ENCODE measurements at places on chromosomes 1 and 21.

DNA sequence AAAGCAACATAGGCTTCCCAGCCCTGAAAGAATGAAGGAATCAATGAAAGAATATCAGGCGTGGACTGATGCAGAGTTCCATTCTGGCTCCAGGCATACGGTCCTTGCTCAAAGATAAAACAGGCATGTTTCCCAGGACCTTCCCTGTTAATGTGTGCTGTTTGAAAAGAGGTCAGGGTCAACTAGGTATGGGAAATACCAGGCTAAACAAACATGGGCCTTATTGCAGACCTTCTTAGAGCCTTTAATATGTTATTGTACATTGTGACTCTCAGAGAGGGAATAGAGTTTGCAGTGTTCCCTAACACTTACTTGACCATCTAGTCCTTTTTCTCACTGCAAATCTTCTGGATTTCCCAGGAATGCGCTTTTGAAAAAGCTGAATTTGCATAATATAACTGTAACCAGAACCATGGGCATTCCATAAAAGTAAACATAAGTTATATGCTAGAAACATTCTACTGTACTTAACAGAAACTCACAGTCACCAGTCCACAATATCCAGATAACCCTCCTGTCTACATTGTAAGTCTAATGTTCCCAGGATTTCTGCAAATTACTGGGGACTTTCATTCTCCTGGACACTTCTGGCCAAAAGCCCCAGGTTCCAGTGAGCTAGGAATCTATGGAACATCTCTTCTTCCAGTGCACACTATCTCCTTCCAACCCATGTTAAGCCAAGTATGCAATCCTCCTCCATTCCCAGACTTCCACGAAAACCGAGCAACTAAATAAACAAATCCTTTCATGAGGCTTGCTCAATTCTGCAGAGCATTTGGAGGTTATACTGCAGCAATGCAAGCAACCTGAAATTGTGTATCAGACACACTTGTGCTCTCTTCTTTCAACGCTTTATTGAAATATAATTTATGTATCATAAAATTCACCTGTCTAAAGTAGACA lies 486.6 kb downstream of the SETD4 start:
- DNase-seq, result no peak

DNA sequence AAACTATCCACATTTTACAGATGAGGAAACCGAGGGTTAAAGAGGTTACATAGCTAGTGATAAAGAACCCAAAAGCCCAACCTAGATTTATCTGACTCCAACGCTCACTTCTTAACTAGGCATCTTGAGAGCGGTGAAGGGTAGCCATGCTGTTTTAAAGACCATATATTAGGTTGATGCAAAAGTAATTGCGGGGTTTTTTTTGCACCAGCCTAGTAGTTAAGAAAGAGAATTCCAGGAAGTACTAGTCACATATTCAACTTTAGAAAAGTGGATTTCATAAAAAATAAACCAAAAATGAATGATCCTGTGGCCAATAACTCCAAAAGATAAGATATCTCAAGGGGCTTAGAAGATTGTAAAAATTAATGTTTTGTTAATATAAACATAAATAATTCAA lies 162.1 kb downstream of the GLUL start:
- no peak for DNase-seq

GRCh38 chr1:182394055-182394775 lies 2.6 kb upstream of the GLUL start:
- peak; percentile 88 for DNase-seq

DNA sequence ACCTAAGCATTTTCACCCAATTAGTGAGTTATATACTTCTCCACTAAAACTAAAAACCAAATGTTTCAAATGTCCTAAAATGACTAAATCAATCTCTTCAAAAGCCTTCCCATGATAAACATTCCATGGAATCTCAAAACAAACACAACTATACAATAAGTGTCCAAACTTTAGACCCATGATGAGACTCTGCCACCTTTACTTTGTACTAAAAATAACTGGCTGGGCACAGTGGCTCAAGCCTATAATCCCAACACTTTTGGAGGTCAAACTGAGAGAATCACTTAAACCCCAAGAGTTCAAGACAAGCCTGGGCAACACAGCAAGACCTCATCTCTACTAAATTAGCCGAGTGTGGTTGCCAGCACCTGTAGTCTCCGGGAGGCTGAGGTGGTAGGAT lies 87.4 kb downstream of the EIF4G3 start:
- no peak for DNase-seq

DNA sequence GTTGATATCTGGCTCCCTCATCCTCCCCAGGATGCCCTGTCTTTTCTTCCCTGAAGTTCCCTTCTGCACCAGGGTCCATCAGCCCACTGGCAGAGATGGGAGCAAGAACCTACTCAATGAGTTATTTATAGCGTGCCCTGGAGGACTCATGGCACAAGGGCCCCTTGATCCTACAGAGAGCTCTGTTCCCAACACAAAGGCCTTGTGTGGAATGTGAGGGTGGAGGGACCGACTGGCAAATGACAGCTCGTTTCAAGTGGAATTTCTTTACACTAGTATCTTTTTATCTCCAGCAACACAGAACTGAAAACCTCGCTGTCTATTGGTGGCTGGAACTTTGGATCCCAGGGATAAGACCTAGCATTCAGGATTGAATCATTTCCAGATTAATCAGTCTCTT lies 22.4 kb downstream of the CHI3L2 start:
- DNase-seq, result no peak

DNA sequence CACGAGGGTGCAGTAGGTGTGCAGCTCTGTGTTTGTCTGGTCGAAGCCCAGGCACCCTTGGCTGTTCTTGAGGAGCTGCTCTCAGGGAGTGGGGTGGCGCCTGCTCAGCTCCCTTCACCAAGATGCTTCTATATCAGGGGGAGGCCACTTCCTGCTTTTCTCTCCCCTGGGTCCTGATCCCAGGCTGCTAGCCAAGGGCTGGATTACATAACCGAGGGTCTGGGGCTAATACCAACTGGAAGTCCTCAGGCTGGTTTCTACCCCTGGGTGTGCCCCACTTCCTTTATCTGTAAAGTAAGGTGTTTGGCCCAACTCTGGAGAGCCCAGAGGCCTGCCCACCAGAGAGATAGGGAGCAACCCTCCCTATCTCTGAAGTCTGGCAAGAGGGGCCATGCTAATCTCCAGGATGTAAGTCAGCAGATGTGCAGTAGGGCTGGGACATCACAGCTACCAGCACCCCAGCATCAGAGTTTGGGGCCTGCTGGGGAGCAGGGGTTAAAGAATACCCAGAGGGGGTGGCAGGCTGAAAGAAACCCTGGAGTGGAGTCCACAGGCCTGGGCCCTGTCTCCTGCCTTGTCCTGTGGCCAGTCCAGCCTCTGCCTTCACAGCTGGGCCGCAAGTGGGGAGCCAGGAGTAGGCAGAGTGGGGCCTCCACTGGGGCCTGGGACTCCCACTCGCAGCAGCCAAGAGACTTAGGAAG lies 2.1 kb downstream of the SELENBP1 start:
- DNase-seq, result peak; percentile 74

DNA sequence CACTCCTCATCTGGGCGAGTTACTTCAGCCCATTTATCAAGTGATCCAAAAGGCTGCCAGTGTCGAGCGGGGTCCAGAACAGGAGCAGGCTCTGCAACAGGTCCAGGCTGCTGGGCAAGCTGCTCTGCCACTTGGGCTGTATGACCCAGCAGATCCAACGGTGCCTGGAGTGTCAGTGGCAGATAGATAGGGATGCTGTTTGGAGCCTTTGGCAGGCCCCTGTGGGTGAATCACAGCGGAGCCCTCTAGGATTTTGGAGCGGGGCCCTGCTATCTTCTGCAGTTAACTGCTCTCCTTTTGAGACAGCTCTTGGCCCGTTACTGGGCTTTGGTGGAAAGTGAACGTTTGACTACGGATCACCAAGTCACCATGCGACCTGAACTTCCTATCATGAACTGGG lies 7.5 kb downstream of the MMEL1 start:
- no peak for DNase-seq

DNA sequence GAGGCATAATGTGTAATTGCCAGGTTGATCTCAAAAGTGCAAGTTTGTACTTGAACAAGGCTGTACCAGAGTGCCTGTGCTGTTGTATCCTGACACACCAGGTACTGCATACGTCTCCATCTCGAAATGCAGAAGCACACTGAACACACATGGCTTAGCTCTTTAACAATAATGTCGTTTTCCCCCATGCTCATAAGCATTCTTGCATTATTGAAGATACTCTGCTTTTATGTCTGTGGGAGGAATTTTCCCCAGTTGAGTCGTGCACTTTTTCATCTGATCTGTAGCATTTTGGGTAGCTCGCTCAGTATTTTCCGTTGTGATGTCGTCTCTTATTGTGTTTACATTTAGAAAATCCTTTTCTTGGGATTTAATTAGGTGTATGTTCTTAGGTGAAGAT lies 98.7 kb downstream of the PCBP3 start:
- no peak for DNase-seq

DNA sequence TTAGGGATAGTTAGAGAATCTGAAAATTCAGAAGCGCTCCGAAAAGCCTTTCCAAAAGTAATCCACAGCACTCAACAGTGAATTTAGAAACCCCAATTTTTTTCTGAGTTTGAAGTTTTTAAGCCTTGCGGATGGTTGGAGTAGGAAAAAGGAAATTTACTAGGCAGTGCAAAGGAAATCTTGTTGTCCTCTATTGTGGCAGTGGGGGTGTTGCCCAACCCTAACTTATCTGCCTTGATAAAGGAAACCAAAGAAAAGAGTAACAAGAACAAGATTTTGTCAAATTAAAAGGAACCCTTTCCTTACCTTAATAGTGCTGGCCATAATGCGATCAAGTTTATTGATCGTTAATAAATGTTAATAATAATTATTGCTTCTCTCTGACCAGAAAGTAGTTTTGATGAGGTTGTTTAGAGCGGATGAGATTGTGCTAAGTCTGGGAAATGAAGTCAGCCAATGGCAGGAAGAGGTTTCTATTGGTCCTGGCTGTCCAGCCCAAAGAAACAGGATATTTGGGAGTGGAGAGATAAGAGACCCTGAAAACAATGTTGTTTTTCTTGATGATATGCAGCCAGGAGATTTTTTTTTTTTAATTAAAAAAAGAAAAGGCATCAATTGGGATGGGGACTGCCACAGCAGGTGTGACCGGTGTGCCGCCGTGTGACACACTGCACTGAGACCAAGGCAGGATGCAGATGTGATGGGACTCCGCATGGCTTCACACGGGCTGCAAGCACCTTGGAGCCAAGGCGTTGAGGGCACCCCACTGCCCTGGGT lies at the start of gene ERG:
Gene ERG (minus strand): TSS at position 421 of the 777 bp plus-strand sequence. CDS start 97 bp downstream, at position 324.
- no peak for DNase-seq

DNA sequence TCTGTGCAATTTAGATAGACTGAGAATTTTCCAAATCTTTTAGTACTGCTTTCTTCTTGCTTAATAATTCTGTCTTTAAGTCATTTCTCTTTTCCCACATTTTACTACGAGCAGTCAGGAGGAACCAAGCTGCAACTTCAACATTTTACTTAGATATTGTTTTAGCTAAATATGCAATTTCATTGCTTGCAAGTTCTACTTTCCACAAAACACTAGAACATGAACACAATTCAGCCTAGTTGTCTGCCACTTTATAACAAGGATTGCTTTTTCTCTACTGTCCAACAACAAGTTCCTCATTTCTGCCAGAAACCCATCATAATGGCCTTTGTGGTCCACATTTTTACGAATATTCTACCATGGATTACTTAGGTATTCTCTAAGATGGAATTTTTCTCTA lies 36.6 kb downstream of the SORT1 start:
- DNase-seq, result no peak

DNA sequence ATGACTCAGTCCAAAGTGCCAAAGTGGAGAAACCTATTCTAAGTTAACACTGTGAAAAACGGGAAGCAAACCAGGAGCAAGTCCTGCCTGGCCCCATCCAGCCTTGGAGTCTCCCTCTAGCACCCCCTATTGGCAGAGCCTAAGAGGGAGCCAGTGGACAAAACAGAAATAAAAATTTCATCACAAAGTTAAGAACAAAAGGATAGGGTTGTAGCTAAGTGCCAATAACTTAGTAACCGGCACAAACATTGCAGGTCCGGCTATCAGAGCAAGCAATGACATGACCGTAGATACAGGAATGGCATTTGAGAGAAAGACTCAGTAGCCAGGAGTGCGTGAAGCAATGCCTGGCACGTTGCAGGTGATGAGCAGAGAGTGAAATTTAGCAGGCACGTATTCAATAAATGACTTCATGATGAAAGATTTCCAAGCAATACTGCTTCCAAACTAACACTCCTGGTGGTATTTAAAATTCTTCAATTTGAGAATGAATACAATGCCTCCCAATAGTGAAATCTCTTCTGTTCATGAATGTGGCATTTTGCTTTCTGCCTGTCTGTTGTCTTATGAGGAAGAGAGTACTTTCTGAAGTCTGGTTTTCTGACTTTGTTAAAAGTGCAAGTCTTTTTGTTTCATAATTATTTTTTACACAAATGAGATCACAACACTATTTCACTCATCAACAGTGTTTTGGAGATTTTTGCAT lies 391.0 kb downstream of the OMA1 start:
- DNase-seq, result peak; percentile 70

- no peak for DNase-seq
Observed at GRCh38 chr21:42202321-42202720, 16.6 kb upstream of the ABCG1 start.

GRCh38 chr21:36388096-36388495 lies 2.9 kb downstream of the CHAF1B start:
- no peak for DNase-seq

GRCh38 chr1:41803656-41804055 lies 115.1 kb downstream of the HIVEP3 start:
- DNase-seq, result no peak

DNA sequence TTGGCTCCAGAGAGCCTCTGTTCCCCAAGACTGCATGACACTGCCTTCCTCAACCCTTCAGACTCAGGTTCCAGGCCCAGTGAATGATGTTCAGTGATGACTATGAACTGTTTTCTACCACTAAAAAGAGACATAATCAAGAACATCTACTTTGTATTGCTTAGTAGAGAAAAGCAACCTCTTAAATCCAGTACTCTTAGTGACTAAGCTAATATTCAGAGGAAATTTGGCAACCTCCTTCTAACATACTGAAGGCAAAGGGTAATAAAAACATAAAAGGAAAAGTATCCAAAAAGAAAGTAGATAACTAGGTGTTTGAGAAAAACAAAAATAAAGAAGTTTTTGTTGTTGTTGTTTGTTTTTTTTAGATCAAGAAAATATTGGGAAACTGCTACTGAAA lies 153.3 kb upstream of the RUNX1 start:
- DNase-seq, result no peak

GRCh38 chr1:27144920-27145661 lies 9.8 kb downstream of the SLC9A1 start:
- no peak for DNase-seq

DNA sequence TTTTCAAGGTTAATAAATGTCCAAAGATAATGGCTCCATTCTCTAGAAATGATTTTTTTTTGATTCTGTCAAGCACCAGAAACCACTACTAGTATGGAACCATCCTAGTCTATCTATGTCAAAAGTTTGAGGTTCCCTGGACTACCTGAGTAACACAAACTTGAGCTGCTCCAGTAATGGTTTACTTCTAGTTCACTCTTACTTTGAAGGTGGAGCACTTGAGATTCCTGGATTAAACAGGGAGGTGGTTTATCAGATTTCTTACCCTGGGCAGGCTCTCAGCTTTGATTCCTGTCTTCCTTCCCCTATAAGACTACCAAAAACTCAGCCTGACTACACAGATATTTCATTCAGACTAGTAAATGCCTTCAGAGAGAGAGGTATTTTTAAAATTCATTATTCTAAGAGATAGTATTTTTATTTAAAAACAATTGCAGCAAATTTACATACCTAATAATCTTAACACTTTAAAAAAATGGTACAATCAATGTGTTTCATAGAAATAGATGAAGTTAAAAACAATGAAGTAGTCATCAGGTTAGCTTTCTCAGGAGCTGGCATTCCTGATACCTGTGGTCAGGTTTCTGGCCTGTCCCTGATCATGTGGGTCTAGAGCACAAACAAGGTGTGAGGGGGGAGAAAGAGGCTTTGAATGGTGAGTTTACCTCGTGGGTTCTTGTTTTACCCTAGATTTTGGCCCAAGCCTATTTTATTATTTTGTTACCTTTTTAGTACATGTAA lies 23.4 kb downstream of the PHC2 start:
- DNase-seq, result no peak
